Kidney (tissue), 22 donors: ENCODE measurements at places on chromosomes 3 and 15. TPM values are rescaled to one million over a fixed set of nuclear protein-coding genes. Genes with fewer than 3 reads are reported as not detected.

- no peaks in the 10 kb centered on the region for H3K36me3 ChIP-seq
- no peak for DNase-seq
- no peaks in the 10 kb centered on the region for H3K4me1 ChIP-seq
- no peak overlapping the region for H3K4me3 ChIP-seq
Observed at GRCh38 chr15:81115054-81115939, 18.8 kb upstream of the CFAP161 start.

GRCh38 chr3:105511031-105511430 lies 144.3 kb downstream of the ALCAM start:
- no peaks in the 10 kb centered on the region for H3K36me3 ChIP-seq
- H3K4me1 ChIP-seq = no peaks in the 10 kb centered on the region
- DNase-seq = no peak
- no peak overlapping the region for H3K4me3 ChIP-seq
- no peak overlapping the region for H3K27ac ChIP-seq
- H3K27me3 ChIP-seq = no peaks in the 10 kb centered on the region

DNA sequence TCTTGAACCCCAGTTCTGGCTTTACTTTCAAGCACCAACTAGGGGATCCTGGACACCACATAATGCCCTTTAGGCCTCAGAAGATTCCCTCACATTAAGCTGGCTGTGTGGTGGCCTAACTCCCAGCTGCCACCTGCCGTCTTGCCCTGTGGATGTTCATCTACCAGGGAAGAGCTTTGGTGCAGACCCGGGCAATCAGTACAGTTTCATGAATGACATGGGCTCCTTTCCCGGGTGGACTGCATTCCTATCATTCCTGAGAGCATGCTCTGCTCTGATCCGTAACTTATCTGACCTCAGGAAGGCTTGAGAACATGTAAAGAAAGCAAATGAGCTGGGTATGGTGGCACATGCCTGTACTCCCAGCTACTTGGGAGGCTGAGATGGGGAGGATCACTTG lies 50.0 kb upstream of the GSK3B start:
- H3K27me3 ChIP-seq = no peaks in the 10 kb centered on the region
- no peak overlapping the region for H3K27ac ChIP-seq
- no peaks in the 10 kb centered on the region for H3K4me1 ChIP-seq
- peak; percentile 69 for DNase-seq

Gene ARPIN
- total RNA-seq = 28.2 TPM
